ENCODE measurements at places on chromosomes 4 and X. TPM values are rescaled to one million over a fixed set of nuclear protein-coding genes. Genes with fewer than 3 reads are reported as not detected.
A peak's percentile ranks its signal among the peaks of the same experiment; 100 is the strongest.

DNA sequence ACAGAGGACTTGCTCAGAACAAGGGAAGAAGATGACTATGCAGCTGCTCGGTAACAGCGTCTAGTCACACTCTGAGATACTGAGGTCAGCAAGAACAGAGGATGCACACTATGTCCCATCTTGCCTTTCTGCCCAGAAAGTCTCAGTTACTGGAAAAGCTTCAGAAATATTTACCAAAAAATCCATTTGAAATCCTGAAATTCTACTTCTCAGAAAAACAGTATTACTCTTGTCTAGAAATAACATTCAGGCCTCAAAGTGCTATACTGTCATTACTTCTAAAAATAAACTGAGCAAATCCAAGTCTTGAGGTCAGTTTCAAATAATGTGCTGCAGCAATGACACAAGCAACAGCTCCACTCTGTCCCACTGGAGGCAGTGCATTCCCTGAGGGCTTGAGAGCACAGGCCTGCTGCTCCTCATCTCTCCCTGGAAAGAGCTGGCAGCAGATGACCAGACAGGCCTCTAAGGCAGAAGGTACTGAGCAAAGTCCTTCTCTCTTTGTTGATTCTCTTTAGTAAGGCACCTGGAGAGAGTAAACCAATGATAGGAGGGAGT is 76.9 kb downstream of the CAMK2D start:
- H3K27ac ChIP-seq: peak overlapping the region; percentile 29
- peak; percentile 44 for DNase-seq
- H3K36me3 ChIP-seq: peaks cover 2% of the 10 kb centered on the region
- H3K27me3 ChIP-seq: no peaks in the 10 kb centered on the region

DNA sequence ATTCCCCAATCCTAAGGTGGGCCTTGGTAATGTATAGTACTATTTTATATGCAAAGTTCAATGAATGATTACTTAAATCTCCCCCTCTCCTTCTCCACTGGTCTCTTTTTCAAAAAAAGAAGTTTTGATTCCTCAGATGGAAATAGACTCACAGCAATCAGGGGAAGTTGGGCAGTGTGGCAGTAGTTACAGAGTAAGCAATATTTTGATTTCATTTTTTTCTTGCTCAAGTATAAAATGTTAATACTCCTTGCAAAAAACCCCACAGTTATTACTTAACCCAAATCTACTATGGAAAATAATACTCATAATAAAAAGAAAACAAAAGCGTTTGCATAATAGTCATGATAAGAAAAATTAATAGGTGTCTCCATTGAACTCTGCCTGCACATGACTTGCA is 56.9 kb upstream of the CXCL8 start:
- no peaks in the 10 kb centered on the region for H3K4me1 ChIP-seq
- no peak overlapping the region for H3K4me3 ChIP-seq
- no peak for DNase-seq
- no peaks in the 10 kb centered on the region for H3K36me3 ChIP-seq
- H3K27me3 ChIP-seq: no peaks in the 10 kb centered on the region

DNA sequence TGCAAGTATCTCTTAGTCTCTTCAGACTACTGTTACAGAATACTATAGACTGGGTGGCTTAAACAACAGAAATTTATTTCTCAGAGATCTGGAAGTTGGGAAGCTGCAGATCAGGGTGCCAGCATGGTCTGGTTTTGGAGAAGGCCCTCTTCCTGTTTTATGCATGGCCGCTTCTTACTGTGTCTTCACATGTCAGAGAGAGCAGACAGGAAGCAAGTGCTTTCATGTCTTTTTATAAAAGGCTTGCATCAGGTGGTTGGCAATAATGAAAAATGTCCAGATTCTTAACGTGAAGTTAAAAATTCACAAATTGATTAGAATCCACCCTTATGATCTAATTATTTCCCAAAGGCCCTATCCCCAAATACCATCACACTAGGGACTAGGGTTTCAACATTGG is 284.9 kb downstream of the RPA4 start:
- no peak overlapping the region for H3K27ac ChIP-seq
- H3K4me3 ChIP-seq: no peak overlapping the region
- no peak for DNase-seq
- peaks cover 15% of the 10 kb centered on the region for H3K27me3 ChIP-seq

DNA sequence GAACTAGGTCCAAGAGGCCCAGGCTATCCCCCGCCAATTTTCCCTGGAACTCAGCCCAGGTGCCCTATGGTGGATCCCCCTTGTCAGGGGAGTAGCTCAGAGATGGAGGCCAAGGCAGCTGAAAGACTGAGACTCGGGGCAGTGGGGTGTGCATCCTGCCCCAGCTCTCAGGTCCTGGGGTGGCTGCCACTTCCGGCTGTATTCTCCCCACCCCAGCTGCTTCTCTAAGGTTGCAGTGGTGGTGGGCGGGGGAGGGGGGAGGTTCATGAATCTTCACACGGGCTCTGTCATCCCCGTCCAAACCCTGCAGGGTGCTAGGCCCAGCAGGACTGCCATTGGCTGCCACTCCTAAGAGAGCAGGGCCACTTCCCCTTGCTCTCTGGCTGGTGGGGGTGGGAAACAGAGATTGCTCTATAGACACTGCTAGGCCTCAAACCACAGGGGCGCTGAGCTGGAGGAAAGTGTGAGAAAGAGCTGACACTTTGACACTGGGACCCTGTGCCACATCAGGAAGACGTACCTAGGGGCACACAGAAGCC is 1.5 kb downstream of the SASH3 start:
- H3K4me3 ChIP-seq: no peak overlapping the region
- no peaks in the 10 kb centered on the region for H3K36me3 ChIP-seq

TMEM271 gene
- not detected for total RNA-seq

- no peak overlapping the region for H3K27ac ChIP-seq
- no peaks in the 10 kb centered on the region for H3K36me3 ChIP-seq
- H3K27me3 ChIP-seq: no peaks in the 10 kb centered on the region
- no peak overlapping the region for H3K4me3 ChIP-seq
- H3K4me1 ChIP-seq: peaks cover 6% of the 10 kb centered on the region
Observed at GRCh38 chr4:152374153-152374552, 161.7 kb downstream of the FBXW7 start.

DNA sequence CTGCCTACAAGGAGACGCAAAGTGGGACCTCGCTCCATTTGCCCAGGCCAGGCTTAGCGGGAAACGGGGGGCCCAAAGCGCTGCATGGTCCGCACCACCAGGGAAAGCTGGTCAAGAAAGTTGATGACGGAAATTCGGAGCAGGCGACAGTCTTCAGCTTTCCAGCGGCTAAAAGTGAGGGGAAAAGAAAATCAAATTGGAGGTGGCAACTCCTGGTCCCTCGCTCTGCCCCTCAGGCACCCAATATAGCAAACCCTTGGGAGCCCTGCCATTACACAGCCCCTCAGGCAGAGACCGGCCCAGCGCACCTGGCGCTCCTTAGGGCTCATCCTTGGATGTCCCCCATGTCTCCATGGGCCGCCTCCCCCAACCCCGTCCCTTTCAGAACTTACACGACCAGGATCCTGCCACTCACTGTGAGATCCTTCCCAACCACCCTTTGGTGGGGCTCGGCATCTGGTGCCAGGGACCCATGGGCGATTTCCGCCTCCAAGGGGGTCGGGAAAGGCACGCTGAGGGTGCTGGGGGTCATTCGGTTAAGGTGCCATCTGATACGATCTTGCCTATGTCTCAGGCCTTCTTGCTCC is 1.1 kb downstream of the LAGE3 start:
- no peaks in the 10 kb centered on the region for H3K4me1 ChIP-seq
- no peak for DNase-seq
- H3K36me3 ChIP-seq: no peaks in the 10 kb centered on the region
- H3K27ac ChIP-seq: no peak overlapping the region
- no peaks in the 10 kb centered on the region for H3K27me3 ChIP-seq

F11 gene
- 10.2 TPM for total RNA-seq

DNA sequence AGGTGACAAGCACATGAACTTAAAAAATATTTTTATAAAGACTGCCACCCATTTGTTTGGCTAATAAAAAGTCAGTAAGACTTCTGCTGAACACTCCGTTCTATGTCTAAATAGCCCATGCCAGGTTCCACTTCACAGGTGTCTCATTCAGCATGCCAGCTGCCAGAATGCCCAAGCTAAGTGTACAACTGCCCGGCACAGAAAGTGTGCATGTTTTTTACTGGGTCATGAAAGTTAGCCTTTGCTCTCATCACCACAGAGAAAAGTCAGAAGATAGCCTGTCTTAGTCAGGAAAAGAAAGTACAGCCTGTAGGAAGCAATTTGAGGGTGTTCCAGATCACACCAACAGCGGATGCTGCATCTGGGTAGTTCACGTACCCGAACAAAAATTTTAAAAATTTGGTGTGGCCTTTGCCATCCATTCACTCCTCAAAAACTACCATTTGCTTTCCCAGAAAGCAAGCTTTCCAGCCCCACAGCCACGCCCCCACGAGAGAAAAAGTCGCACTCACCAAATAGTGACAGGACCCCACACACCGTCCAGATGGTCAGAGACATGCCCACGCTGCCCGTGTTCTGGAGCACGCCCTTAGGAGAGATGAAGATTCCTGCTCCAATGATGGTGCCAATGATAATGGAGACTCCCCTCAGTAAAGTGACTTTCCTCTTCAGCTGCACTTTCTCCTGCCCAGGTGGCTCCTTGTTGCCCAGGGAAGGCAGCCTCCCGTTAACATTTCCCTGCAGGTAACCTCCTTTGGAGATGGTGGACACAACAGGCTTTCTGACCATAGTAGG is 671 bp downstream of the SLC7A11 start:
- no peaks in the 10 kb centered on the region for H3K27me3 ChIP-seq
- H3K27ac ChIP-seq: peak overlapping the region; percentile 48
- H3K36me3 ChIP-seq: no peaks in the 10 kb centered on the region
- H3K4me3 ChIP-seq: peak overlapping the region; percentile 21
- no peaks in the 10 kb centered on the region for H3K4me1 ChIP-seq

- no peaks in the 10 kb centered on the region for H3K27me3 ChIP-seq
- no peak overlapping the region for H3K4me3 ChIP-seq
- DNase-seq: no peak
- no peak overlapping the region for H3K27ac ChIP-seq
- H3K36me3 ChIP-seq: no peaks in the 10 kb centered on the region
Observed at GRCh38 chr4:128285085-128285997, 2.3 kb downstream of the PGRMC2 start.

DNA sequence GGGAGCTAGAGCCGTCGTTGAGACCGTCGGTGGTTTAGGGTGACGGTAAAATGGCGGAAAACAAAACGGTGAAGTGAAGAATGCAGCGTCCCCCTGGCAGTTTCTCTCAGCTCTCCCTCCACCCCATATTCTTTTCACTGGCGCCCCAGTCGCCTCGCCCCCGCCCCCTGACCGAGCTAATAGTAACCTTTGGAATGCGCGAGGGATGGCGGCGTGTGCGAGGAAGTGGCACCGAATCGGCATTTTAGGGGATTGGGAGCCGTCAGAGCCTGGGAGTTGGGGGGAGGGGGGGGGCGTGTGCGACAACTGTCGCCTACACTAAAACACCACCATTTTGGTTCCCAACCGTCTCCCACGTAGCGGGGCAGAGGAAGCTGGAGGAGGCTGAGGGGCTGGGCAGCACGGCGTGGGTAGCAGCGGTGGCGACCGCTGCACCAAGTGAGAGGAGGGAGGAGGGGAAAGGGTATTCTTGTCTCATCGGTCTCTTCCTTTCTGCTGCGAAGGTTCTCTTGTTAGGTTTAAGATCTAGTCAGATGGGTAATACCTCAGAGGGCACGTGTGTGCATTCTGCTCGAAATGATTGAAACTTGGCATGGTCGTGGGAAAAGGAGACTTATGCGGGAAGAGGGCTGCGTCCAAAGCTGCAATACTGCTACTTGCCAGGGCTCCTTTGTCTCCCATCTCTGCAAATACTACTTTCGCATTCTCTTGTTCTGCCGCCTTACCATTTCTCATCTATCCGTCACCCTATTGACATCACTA is 840 bp downstream of the ZNF711 start:
- H3K27ac ChIP-seq: no peak overlapping the region
- H3K4me3 ChIP-seq: peak overlapping the region; percentile 40
- H3K36me3 ChIP-seq: no peaks in the 10 kb centered on the region
- no peaks in the 10 kb centered on the region for H3K27me3 ChIP-seq
- DNase-seq: peak; percentile 60
- H3K4me1 ChIP-seq: no peaks in the 10 kb centered on the region

TMSB15C gene
- 0.86 TPM for total RNA-seq

PDZD11 gene
- 25.6 TPM for total RNA-seq

Data from lung (tissue), 17 donors.